ENCODE measurements at places on chromosomes 11 and 22. TPM values are rescaled to one million over a fixed set of nuclear protein-coding genes. Genes with fewer than 3 reads are reported as not detected.

GGTLC2 gene
- not detected for total RNA-seq

YAP1 gene
- total RNA-seq: 0.11 TPM

PRR33 gene
- total RNA-seq: not detected

MMP11 gene
- total RNA-seq: 6.3 TPM

PAX6 gene
- total RNA-seq: not detected

OR56B1 gene
- not detected for total RNA-seq

OR52I2 gene
- total RNA-seq: not detected

MS4A4A gene
- total RNA-seq: not detected

PATE2 gene
- 1.1 TPM for total RNA-seq

LIF gene
- total RNA-seq: not detected

EHF gene
- not detected for total RNA-seq

OR51B2 gene
- not detected for total RNA-seq

HBG1 gene
- not detected for total RNA-seq

RASGRP2 gene
- 205 TPM for total RNA-seq

DNA sequence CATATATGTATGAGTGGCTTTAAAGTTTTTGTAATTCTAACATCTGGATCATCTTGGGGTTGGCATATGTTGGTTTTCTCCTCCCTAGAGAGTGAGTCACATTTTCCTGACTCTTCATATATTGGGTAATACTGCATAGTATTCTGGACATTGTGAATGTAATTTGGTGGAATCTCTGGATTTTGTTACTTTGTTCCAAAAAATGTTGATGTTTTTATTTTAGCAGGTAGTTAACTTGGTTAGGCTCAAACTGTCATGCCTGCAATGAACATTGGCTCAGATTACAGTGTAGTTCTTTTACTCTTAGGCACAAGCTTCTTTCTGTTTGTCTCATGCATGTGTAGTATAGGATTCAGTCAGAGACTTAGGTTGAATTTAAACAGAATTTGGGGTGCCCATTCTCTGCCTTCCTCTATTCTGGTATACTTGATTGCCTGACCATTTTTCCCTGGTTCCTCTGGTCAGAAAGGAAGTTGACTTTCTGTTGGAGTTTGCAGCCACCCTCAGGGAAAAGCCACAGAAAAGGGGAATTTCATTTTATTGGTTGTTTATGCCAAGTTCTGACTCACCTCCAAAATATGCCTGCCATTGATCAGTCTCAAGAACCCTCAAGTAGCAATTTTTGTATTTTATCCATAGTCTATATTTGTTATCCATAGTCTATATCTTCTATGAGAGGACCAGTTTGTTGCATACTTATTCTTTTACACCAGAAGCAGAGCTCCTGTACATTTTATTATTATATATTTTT is 151.7 kb downstream of the UVRAG start:
- DNase-seq: no peak

- no peak for DNase-seq
Observed at GRCh38 chr22:44638971-44639760, 62.8 kb upstream of the PRR5 start.

- DNase-seq: no peak
Observed at GRCh38 chr11:61887839-61888494, 3.4 kb downstream of the FADS3 start.

- DNase-seq: no peak
Observed at GRCh38 chr11:133238495-133238894, 293.8 kb downstream of the OPCML start.

DNA sequence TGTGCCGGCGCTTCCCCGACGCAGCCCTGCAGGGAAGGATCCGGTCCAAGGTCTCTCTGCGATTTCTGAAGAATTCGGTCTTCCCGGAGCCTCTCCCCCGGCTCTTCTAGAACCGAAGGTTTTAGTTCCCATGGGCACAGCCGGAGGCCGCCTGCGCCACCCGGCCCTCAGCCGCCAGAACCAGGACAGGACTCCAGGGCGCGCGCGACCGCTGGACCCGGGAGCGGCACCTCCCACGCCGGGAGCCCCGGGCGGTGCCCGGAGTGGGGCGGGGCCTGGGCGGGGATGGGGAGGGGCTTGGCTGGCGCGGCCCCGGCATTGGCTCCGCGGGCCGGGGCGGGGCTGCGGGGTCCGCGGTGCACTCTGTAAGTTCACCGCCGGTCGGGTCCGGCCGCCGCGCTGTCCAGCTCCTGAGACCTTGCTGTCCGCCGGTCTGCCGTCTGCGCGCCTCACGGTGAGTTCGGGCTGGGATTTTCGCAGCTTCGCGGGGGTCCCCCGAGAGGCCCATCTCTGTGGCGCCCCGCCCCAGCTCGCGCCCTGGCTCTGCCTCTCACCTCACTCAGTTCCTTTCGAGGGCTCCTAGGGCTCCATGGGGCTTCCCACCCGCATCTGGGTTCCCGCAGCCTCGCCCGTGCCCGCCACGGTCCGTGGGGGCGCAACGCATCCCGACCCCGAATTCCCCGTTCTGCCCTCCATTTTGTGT is at the start of gene CDC42EP2:
TSS of gene CDC42EP2 (plus strand) at position 366 of the 703 bp plus-strand sequence. CDS start 6,033 bp downstream, outside the sequence.
- DNase-seq: peak; percentile 74

DNA sequence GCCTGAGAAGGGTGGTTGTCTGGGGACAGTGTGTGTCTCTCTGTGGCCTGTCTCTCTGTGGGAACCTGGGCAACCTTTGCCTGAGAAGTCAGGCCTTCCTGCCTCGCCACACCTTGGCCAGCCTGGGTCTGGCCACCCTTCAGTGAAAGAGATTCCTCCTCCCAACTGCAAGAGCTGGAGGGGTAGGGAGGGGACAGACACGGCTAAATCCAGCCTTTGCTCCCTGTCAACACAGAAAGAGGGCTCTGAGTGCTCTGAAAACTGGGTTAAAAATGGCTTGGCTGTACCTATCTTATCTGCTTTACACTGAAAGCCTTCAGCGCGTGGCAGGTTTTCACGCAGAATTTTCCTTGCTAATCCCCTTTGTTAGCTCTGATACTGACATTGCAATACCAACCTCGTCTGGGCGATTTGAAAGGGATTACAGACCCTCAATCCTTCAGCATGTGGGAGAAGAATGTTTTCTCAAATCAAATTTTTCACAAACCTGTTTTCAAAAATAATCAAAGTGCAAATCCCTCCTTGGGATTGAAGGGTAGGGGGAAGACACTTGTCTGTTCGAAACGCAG is 163.7 kb downstream of the DSCAML1 start:
- no peak for DNase-seq

DNA sequence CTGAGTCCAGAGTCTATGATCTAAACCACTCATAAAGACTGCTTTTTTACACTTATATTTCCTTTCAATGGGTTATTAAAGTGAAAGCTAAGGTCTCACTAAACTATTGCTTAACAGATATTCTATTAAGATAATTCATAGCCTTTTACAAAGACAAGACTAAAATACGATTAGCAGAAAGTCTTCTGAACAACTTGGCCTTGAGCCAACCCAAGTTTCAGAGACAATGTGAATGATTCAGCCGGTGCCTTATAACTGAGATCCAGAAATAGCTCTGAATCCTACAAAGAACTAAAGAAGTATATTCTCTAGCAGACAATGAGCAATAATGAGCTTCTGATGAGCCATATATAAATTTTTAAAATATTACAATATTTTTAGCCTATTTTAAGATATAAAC is 41.5 kb upstream of the CARD18 start:
- DNase-seq: no peak

GRCh38 chr11:10886652-10887250 is 28.9 kb upstream of the ZBED5 start:
- DNase-seq: no peak

DNA sequence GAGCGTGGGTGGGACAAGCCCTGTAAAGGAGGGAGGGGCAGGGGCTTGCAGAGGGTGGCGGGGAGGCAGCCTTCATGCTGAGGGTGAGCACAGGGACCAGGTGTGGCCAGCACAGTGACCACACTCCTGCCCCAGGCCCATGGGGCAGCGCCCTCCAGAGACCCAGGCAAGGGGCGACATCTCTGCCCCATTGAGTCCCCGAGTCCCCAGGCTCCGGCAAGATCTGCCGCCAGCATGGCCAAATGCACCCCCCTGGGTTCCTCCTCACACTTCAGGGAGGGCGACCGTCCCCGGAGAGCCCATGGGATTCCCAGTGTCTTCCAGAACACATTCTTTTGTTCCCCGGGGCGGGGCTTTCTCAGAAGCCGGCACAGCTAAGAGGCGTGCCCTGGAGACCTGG is 362.5 kb downstream of the TBC1D22A start:
- DNase-seq: no peak

- DNase-seq: no peak
Observed at GRCh38 chr11:16186680-16187079, 169.7 kb downstream of the SOX6 start.

GRCh38 chr11:105799728-105800462 is 190.0 kb downstream of the GRIA4 start:
- no peak for DNase-seq

- DNase-seq: peak; percentile 73
Observed at GRCh38 chr22:23054531-23055257, 15.6 kb upstream of the GNAZ start.

- no peak for DNase-seq
Observed at GRCh38 chr11:10902301-10903063, 44.6 kb upstream of the ZBED5 start.

DNA sequence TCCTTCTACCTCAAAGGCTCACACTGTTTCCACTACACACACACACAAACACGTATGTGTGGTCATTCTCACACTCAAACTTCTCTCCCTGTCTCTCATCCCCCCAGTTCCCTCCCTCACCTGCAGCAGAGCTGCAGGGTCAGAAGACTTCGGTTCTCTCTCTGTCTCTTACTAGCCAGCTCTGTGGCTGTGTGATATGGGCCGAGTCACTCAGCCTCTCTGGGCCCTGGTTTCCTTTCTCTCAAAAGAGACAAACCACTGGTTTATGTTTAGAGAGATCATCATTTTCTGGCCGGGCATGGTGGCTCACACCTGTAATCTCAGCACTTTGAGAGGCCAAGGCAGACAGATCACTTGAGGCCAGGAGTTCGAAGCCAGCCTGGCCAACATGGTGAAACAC is 21.1 kb downstream of the TSPAN18 start:
- no peak for DNase-seq

DNA sequence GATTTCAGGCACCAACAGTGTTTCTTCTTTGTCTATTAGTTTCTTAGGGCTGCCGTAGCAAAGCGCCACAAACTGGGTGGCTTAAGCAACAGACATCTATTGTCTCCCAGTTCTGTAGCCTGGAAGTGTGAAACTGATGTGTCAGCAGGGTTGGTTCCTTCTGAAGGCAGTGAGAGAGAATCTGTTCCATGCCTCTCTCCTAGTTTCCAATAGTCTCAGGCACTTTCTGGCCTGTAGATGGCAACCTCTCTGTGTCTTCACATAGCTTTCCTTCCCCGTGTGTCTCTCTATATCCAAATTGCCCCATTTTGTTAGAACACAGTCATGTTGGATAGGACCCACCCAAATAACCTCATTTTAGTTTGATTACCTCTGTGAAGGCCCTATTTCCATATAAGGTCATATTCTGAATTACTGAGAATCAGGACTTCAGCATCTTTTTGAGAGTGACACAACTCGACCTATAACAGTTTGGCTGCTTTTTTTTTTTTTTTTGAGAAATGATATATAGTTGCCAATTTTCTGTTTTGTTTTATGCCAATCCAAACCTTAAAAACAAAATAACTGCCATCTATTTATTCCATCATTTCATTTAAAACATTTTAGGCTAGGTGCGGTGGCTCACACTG is 108.2 kb downstream of the SLC36A4 start:
- DNase-seq: peak; percentile 15

- no peak for DNase-seq
Observed at GRCh38 chr11:123231777-123232176, 36.7 kb upstream of the CLMP start.

GRCh38 chr22:39454385-39454871 is 2.4 kb upstream of the MGAT3 start:
- DNase-seq: no peak

GRCh38 chr22:47632701-47633100 is 870.3 kb downstream of the TBC1D22A start:
- no peak for DNase-seq

GRCh38 chr22:48921411-48921903 is 906.2 kb downstream of the BRD1 start:
- DNase-seq: no peak

GRCh38 chr11:104183593-104183992 is 19.6 kb upstream of the PDGFD start:
- DNase-seq: no peak

- DNase-seq: peak; percentile 96
Observed at GRCh38 chr11:73154178-73154577, 12.1 kb upstream of the FCHSD2 start.

GRCh38 chr11:12604557-12605153 is 69.6 kb upstream of the TEAD1 start:
- DNase-seq: no peak

DNA sequence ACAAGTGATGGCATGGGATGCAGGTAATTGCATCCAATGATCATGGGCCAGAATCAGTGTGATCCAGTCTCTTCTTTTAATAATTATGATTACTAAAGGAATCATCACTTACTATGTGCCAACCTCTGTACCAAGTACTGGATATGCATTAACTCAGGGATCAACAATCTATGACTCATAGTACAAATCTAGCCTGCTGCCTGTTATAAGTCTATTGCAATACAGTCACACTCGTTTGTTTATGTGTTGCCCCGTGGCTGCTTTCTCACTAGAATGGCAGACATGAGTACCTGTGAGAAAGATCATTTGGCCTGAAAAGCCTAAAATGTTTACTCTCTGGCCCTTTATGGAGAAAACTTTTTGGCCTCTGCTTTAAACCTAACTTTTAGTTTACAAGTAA is 45.0 kb downstream of the OR6Q1 start:
- DNase-seq: no peak

- DNase-seq: no peak
Observed at GRCh38 chr11:134532131-134532920, 120.3 kb upstream of the B3GAT1 start.

GRCh38 chr11:46892838-46893237 is 25.5 kb downstream of the LRP4 start:
- no peak for DNase-seq

GRCh38 chr11:24344222-24344621 is 152.6 kb upstream of the LUZP2 start:
- DNase-seq: no peak

DNA sequence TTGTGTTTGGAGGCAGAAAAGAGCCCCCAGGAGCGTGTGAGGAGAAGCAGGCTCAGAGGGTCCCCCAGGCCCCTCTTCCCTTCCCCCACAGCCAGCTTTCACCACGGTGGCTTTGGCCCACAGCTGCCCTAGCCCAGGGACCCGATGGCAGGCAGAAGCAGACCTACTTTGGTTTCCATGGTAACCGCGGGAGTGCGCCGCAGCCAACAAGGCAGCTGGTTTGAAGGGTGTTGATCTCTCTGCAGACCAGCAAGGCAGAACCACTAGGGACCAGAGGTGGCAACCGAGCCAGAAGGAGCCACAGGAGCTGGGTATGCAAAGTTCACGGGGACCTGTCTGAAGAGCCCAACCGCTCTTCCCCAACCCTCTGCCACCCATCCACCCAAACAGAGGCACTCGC is 69.4 kb downstream of the BUD13 start:
- peak; percentile 5 for DNase-seq

DNA sequence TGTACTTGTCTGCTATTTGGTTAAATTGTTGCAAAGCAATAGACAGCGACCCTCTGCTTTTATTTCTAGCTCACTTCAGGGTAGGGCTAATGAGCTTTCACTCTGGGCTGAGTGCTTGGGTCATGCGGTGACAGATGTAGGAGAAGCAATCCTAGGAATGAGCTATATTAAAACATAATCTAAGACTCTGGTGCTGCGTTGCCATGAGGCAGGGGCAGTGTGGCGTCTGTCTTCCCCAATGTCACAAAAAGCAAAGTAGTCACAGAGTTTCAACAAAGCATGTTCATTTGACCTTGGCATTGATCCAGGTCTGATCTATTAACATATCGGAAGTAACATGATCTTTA is 55.5 kb upstream of the GRAMD1B start:
- DNase-seq: no peak

All from OCI-LY7 (cell line).